ENCODE measurements at places on chromosomes 12 and 14. TPM values are rescaled to one million over a fixed set of nuclear protein-coding genes. Genes with fewer than 3 reads are reported as not detected.
A peak's percentile ranks its signal among the peaks of the same experiment; 100 is the strongest.

DNA sequence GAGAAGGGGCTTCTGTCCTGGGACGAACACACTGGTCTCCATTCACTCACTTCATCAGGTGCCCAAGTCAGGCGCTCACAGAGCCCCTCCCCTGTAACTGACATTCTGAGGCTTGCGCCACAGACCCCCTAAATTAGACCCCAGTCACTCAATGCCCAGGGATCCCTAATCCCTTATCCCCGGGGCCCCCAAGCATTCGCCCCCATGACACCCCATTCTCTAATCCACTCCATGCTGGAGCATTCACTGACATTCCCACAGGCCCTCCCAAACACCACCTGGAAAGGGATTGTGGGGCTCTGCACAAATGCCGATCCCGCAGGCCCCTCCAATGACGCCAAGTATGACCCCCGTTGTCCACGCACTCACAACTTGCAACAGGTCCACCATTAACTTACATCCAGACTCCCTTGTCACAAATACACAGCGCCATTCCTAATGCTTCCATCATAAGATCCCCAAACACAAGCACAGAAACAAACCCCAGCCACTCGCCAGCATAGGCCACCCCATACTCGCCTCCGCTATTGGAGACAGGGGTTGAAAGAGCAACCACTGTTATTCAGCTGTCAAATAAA is 1.5 kb downstream of the ZNF605 start:
- peaks cover 17% of the 10 kb centered on the region for H3K4me1 ChIP-seq
- H3K4me3 ChIP-seq = peak overlapping the region; percentile 84
- H3K27ac ChIP-seq = peak overlapping the region; percentile 97
- no peak for DNase-seq

RNASE3 gene
- total RNA-seq = not detected

DNA sequence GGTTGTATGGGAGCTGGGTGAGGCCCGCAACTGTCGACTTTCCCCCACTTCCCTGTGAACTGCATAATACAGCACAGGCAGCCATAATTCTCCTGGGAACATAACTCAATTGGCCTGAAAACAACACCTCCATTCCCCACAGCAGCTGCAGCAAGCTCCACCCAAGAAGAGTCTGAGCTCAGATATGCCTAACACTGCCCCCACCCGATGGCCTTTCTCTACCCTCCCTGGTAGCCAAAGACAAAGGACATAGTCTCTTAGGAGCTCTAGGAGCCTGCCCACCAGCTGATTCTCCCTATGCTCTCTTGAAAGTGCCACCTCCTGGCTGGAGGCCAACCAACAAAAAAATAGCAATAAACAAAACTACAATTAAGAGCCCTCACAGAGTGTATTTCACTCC is 542.7 kb upstream of the LMO3 start:
- no peak overlapping the region for H3K4me3 ChIP-seq
- no peaks in the 10 kb centered on the region for H3K27me3 ChIP-seq
- no peak overlapping the region for H3K27ac ChIP-seq
- H3K4me1 ChIP-seq = no peaks in the 10 kb centered on the region
- no peaks in the 10 kb centered on the region for H3K36me3 ChIP-seq
- no peak for DNase-seq

GRCh38 chr14:60332869-60333268 is 83.8 kb downstream of the PPM1A start:
- H3K27ac ChIP-seq = no peak overlapping the region
- no peak overlapping the region for H3K4me3 ChIP-seq
- no peak for DNase-seq
- H3K27me3 ChIP-seq = peaks cover 10% of the 10 kb centered on the region

GRCh38 chr12:122968104-122968503 is 1.8 kb upstream of the ABCB9 start:
- no peak for DNase-seq
- H3K4me1 ChIP-seq = peaks cover 32% of the 10 kb centered on the region
- H3K27ac ChIP-seq = no peak overlapping the region

AQP2 gene
- not detected for total RNA-seq

DNA sequence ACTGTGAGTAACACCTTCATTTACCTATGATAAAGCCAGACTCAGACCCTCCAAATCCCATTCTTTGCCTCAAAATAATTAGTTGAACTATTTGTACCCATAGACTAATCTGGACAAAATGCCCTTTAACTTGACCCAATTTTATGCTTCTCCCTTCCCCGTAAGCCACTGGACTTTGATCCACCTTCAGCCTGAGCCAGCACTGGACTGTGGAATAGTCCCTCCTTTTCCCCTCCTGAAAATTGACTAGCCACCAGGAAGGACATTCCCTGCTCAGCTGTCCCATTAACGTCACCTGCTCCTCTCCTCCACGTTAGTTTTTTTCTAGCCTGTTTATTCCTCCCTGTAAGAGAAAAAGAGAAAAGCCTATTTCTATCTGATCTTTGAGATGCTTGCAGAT is 10.3 kb downstream of the MED21 start:
- peaks cover 17% of the 10 kb centered on the region for H3K36me3 ChIP-seq
- no peak overlapping the region for H3K27ac ChIP-seq
- H3K4me3 ChIP-seq = no peak overlapping the region
- DNase-seq = no peak
- no peaks in the 10 kb centered on the region for H3K4me1 ChIP-seq
- no peaks in the 10 kb centered on the region for H3K27me3 ChIP-seq

DNA sequence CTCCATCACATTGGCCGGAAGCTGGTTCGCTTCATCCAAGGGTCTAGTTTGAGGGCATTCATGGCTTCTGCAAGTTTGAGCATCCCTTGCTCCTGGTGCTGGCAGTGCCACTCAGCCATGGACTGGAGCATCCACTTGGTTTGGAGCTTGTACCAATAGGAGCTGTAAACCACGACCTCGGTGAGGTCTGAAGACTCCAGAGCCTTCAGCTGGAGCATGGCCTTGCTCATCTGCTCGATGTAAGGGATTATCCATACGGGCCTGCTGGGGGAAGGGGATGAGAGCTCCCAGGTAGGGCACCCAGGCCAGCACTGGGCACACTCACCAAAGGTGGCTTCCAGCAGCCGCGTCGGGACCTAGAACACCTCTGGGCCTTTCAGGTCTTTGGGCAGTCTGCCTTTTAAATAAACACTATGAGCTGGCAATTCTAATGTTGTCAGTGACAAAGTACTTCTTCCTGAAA is 13.5 kb downstream of the FOS start:
- peaks cover 32% of the 10 kb centered on the region for H3K4me1 ChIP-seq
- H3K36me3 ChIP-seq = no peaks in the 10 kb centered on the region
- no peak for DNase-seq

GRCh38 chr14:90580377-90581335 is 183.8 kb downstream of the CALM1 start:
- H3K27ac ChIP-seq = no peak overlapping the region
- peaks cover 48% of the 10 kb centered on the region for H3K4me1 ChIP-seq
- no peak overlapping the region for H3K4me3 ChIP-seq
- H3K27me3 ChIP-seq = no peaks in the 10 kb centered on the region
- DNase-seq = peak; percentile 55
